ENCODE measurements at places on chromosomes 5 and 9.

DNA sequence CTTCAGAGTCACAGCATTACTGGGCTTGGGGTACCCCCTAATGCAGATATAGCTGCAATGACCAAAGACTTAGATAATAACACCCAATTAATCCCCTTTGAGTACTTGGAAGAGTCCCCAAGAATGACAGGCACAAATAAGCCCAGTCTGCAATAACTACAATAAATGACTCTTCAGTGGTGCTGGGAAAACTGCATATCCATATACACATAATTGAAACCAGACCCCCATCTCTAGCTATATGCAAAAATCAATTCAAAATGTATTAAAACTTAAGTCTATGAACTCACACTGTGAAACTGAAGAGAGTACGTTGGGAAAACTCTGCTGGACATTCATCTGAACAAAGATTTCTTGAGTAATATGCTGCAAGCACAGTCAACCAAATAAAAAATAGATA is 422.5 kb downstream of the CDH18 start:
- DNase-seq, result no peak

DNA sequence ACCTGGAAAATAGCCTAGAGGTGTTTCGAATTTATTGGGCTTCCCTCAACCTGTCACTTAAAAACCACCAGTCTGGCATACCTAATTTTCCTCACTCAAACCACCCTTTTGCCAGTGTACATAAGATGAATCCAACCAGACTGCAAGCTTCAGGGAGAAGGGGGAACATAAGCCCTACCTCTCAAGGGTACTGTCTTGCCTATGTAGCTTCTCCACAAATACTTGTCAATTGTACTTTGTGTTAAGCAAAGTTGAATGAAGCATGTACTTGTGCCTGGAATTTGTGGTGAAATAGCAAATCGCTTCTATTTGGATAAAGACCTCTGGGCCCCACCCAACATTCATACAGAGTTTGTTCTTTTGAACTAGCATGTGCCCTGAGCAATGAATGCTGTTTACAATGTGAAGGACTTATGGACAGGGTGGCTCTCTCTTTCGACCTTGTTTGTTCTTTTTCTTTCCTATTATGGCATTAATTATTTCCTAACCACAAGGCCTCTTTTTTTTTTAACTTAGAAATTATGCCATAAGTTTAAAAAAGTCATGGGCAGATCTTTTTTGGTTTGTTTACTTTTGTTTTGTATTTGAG is 580.2 kb downstream of the EBF1 start:
- no peak for DNase-seq

DNA sequence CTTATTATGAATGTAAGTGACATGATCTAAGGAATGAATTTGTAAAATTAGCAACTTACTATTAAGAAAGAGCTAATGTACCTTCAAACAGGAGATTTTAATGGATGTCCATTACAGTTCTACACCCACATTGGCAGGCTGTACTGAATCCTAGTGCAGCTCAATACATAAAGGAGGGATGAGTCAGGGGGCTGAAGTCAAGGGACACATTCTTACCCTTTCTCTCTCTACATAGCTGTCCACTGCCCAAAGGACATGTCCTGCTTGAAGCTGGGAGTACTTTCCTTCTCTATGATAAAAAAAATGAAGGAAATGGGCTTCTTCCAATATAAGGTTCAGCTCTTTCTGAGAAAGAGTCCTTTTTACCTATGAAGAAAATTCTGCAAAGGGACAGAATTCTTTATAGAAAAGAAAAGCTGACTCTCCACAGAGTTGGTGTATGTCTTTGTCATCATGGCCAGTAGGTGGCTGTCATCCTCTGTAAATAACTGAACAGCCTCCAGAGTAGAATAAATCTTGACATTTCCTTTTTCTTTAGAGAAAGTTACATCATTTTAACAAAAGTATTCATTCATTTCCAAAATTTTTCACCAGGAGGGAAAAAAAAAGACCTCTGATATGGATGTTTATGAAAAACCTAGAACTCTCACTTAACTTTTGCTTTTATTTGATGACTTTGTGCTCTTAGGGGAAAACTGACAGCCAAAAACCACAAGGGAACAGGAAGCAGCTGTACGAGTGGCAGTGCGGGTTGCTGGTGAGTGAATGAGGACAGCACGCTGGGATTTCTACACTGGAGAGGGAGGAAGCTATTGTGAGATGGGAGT is 13.1 kb upstream of the IFNA14 start:
- DNase-seq, result no peak

GRCh38 chr5:135332519-135333150 is 66.4 kb downstream of the MACROH2A1 start:
- no peak for DNase-seq

DNA sequence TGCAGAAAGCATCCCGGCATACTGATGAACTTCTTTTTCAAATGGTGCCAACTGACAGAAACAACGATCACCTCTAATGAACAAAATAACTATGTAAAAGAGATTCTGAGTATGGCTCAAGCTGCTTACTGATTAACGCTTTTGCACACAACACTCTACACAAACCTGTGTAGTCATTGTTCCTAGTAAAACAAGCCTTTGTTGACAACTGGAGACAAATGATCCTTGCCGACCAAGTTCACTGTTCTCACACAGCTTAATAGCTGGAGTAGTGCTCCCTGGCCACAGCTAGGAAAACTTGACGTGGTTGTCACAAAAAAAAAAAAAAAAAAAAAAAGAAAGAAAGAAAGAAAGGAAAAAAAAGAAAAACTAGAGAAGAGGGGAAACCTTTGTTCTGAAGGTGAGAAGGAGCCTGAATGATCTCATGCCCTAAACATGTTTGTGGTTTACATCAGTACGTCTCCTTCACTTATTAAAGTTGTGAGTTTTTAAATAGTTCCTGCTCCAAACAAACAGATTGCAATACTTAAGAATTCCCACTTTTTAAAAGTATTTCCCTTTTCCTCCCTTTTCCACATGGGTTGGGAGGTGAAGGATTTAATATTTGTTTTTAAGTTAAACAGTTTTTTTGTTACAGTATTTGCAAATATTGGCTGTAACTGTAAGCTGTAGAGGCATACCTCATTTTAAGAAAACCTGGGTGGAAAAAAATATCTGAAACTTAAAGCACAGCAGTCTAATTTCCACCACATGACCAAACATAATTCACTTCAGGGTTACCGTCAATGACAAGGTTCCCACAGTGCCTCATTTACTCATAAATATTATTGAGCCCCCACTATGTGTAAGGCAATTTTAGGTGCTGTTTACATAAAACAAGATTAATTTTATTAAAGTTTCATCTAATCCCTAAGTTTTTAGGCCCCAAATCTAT is 63.7 kb downstream of the GLIS3 start:
- DNase-seq, result no peak

GRCh38 chr5:173089581-173089980 is 33.4 kb downstream of the CREBRF start:
- DNase-seq, result no peak

Measured in thoracic aorta (tissue), 2 donors.